Pulmonary artery endothelial cell (primary cell): ENCODE measurements at places on chromosomes 1 and 21. TPM values are rescaled to one million over a fixed set of nuclear protein-coding genes. Genes with fewer than 3 reads are reported as not detected.

SPAG17 gene
- total RNA-seq: not detected in 2 replicates

FABP3 gene
- 0.26 and 0.35 TPM in 2 replicates for total RNA-seq

ORC1 gene
- 8.6 and 12.8 TPM in 2 replicates for total RNA-seq

MARK1 gene
- total RNA-seq: 0.99 and 2.0 TPM in 2 replicates

PGLYRP3 gene
- not detected in 2 replicates for total RNA-seq
